ENCODE measurements at places on chromosomes 12 and 14.

DNA sequence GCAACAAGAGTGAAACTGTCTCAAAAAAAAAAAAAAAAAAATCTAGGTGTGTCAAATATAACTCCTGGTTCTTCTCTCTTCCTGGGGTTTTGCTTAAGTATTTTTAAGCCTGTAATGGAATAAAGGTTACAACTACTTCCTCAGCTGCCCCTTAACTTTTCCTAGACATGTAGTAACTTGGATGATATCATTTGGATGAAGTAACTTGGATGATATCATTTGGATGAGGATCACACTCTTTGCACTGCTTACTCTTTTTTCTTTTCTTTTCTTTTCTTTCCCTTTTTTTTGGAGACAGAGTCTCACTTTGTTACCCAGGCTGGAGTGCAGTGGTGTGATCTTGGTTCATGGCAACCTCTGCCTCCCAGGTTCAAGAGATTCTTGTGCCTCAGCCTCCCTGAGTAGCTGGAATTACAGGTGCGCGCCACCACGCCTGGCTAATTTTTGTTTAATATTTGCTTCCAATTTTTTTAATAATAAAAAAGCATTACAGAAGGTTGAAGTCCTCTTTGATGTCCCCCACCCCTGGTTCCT, 775 bp upstream of the FAM186A start:
- no peak for DNase-seq

DNA sequence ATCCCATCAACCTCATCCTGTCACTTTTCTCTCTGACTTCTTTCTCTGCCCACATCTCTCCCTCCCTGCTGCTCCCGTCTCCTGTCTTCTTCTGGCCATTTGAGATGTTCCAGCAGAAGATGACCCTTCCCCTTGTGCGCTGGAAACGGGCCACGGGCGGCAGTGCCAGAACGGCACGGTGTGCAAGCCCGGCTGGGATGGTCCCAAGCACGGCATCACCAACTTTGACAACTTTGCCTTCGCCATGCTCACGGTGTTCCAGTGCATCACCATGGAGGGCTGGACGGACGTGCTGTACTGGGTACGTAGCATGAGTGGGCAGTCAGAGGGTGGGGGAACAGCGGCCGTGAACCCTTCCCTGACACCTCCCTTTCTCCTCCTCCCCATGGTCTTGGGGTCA, 301.7 kb upstream of the FKBP4 start:
- no peak for DNase-seq

DNA sequence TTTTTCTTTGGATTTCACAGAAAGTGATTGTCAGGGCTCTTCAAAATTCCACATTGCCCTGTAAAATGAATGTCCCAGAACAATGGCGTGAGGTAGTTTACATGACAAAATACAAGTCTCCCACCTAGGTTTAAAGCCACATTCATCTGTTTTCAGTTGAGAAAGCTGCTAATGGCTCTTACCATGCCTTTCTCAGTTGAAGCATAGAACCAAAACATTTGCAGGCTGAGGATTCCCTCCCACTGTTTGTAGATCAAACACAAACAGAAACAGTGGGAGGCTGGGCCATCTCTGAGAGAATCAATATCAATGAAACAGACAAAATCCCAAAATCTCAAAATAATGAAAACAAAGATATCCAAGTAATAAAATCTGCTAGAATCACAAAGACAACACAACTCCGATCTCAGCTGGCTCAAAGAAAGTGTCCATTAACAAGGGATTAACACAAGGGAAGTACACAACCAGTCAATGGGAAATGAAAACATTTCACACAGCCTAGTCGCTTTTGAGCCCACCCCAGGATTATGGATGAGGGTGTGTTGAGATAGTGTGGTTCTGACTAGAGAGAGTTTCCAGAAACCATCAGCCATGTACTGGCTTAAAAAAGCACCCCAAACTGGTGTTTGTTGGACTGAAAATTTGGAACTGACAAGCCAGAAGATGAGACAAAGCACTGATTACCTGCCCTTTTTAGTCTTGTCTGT, 54.5 kb upstream of the TMEM260 start:
- no peak for DNase-seq

DNA sequence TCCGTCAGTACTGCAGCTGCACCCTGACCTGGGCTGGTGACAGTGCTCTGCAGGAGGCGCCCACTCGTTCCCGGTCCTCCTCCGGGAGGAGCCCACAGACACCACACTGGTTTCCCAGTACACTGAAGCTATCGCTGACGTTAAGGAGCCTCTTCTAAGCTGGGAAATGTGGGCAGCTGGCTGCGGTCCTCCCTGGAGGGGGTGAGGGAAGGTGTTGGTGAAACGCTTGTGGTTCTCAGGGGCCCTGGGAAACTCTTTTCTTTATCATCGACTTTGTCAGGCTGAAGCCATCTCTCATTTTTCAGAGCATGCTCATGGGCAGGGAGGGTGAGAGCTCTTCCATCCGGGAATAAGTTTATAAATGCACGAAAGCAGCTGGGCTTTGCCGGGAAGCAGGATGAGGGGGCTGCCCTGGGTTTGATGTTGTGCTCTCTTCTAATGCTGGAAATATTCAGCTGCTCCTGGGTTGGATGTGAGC, 176.0 kb downstream of the CHST11 start:
- DNase-seq: no peak

- DNase-seq: no peak
These were observed 691 bp downstream of the SLC2A13 start for GRCh38 chr12:40105265-40105514.

DNA sequence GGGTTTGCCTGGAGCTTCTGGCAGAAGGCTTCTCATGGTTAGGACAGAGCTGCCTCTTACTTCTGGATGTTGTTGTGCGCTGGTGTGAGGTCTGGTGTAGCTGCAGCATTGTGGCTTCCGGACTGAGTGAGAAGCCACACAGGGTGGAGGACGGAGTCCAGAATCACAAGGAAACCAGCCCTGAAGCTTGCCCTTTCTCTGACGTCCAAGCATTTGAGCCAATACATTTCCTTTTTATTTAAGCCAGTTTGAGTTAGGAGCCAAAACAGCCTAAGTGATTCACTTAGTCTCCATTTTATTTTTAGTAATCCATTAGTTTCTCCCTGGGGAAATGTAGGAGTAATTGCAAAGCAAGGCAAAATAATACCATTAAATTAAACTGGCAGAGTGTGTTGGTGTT, 402.4 kb upstream of the RGS6 start:
- DNase-seq: peak; percentile 72

DNA sequence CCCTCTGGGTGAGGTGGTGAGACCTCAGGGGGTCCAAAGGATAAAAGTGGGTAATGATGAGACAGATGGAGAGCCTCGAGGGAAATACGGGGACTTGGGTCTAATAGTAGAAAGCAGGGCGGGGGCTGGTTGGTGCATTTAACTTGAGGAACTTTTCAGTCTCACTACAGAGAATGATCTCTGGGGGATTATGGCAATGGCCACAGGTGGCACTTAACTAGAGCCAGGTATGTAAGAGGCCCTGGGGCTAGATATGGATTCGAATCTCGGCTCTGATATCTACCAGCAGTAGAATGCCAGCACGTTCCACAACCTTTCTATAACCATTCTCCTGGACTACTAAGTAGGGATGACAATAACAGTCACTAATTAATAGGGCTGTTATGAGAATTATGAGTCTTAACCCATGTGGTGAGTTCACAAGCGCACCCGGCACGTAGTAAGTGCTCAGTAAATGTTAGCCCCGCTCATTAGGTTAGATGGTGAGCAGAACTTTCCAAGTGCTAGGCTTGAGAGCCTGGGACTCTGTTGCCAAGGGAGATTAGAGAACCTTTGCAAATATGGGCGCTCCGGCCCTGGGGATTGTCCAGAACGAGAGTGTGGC, 888 bp upstream of the PLXNC1 start:
- no peak for DNase-seq

DNA sequence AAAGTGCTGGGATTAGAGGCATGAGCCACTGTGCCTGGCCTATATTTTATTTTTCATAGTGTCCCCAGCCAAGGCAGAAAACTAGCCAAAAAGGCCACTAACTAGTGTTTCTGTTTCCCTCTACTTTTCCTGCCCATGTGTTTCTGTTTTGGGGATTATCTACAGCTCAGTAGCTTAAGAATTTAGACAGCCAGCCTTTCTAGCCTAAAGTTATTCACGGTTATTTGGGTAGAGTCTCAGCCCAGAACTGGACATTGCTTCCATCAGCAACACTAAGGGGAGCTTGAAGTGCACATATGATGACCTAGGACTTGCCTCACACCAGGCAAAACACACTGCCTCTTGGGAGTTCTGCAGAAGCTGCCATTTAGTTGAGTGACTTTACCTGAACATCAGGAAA, 17.9 kb downstream of the PROX2 start:
- DNase-seq: no peak

DNA sequence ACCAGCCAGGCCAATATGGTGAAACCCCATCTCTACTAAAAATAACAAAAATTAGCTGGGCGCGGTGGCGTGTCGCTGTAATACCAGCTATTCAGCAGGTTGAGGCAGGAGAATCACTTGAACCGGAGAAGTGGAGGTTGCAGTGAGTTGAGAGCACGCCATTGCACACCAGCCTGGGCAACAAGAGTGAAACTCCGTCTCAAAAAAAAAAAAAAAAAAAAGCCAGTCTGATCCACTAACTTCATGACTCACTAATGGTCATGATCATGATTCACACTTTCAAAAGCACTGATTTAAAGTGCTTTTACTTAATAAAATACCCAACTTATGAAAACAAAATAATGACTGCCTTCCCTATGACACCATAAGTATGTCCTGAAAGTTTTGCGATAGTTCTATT, 38.4 kb upstream of the CPM start:
- DNase-seq: no peak

DNA sequence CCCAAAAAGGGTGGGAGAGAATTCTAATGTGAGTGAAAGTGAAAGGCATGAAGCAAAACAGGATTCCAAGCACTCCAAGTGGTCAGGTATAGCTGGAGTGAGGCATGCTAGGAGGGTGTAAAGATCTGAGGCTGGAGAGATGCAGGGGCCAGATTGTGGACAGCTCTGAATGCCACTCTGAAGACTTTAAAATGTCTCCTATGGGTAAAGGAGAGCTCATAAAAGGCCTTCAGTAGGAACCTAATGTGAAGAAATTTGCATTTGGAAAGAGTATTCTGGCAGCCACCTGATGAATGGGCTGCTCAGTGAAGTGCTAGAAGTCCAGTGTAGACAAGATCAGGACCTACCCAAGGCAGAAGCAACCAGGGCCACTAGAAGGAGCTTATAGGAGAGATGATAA, 68.9 kb downstream of the DNAI7 start:
- DNase-seq: no peak

- no peak for DNase-seq
These were observed 9.9 kb downstream of the DYRK2 start for GRCh38 chr12:67658486-67658885.

GRCh38 chr14:43647302-43647701, 859.8 kb downstream of the FSCB start:
- no peak for DNase-seq

GRCh38 chr12:30278401-30278800, 417.3 kb downstream of the IPO8 start:
- DNase-seq: no peak

DNA sequence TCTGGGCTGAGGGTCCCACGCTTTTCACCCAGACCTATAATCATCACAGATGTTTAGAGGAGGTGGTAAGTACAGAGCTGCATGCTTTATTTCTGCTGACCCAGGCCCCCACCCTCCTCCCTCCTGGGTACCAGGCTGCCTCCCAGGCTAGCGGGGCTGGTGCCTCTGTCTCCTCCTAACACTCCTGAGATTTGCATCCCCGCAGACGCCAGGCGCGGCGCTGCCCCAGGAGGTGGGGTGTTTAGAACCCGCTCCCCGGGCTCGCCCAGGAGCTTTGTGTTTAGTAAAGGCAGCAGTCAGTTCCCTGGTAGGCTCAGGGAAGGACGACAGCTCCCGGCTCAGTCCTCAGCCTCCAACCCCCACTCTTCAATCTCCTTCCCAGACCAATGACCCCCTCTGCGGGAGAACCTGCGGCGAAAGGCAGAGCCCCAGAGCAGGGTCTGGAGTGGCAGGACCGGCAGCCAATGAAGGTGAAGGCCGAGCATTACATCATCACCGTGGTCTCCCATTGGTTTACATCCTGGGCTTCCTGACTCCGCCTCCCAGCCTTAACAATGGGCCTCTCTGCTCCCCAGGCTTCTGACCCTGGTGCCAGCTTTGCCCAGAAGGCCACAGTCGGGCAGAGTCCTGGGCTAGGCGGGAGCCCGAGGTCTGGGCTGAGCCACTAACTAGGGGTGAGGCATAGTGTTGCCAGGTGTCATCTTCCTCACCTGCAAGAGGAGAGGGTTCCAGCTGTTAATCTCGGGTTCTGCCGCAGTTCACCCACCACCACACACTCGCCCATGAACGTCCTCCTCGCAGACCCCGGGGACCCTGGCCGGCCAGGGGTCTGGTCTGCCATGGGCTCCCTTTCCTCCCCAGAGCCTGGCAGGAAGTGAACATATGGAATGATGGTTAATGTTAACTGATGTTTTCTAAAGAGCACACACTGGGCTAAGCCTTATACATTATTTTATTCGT, 57.5 kb downstream of the CALM1 start:
- peak; percentile 12 for DNase-seq

DNA sequence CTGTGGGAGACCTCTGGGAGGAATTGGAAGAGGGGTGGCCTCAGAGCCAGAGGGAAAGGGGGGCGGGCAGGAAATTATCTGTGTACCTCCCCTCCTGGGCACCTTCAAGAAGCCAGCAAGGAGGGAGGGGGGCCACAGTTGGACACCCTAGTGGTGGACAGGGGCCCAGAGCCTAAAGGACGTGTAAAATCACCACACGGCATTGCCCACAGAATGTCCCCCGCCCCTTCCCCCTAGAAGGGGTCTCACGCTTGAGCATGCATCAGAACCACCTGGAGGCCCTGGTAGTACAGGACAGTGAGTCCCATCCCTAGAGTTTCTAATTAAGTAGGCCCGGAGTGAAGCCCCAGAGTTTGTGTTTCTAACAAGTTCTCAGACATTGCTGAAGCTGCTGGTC, 8.2 kb downstream of the ENDOU start:
- no peak for DNase-seq

All from NCI-H1436 (cell line).